ENCODE measurements at places on chromosomes 6 and 20.

- DNase-seq, result no peak
Measured at GRCh38 chr6:84748376-84748775, 16.0 kb downstream of the TBX18 start.

DNA sequence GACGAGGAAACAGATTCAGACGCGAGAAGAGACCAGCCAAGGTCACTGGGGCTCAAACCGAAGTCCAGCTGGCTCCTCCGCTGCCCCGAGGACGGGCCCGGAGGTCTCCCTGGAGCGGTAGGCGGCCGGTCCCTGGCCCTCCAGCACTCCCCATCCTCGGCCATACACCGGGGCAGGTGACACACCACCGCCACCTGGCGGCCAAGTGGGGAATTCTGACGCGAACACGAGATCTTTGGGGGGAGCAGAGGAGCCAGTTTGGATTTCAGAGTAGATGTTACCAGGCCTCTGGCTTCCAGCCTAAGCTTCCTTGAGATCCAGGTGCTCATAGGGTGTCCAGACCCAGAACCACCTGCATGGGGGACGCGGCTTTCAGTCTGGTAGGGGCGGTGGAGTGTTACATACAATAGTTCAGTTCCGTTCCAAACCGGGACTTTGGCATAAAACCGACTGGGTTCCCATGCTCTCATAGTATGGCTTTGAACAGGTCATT is 16.1 kb downstream of the BPIFB1 start:
- peak; percentile 66 for DNase-seq

DNA sequence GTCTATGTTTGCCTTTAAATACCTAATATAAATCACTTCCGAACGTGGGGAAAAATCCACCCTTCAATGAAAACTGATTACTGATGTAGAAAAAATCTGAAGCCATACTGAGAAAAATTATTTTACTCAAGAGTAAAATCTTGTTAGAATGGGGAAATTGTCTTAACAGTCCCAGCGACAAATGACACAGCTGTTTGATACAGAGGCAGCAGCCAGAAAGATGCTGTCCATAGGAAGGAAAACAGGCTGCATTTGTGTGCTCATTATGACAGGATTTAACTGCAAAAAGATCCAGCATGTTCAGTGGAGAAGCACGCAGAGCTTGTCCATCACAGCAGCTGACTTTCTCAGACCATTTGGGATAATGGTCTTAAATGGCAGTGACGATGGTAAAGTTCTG is 443.0 kb downstream of the TFAP2B start:
- DNase-seq, result no peak

DNA sequence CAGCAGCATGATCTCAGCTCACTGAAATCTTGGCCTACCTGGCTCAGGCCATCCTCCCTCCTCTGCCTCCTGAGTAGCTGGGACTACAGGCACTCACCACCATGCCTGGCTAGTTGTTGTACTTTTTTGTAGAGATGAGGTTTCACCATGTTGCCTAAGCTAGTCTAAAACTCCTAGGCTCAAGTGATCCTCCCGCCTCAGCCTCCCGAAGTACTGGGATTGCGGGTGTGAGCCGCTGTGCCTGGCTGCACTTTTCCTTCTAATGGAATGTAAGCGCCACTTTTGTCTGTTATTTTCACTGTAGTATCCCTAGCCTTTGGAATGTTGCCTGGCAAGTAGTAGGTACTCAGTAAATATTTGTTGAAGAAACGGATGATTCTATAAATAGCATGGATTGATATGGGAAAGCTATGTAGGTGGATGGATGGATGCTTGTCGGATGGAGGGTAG is 10.4 kb upstream of the TRIB3 start:
- DNase-seq, result no peak

DNA sequence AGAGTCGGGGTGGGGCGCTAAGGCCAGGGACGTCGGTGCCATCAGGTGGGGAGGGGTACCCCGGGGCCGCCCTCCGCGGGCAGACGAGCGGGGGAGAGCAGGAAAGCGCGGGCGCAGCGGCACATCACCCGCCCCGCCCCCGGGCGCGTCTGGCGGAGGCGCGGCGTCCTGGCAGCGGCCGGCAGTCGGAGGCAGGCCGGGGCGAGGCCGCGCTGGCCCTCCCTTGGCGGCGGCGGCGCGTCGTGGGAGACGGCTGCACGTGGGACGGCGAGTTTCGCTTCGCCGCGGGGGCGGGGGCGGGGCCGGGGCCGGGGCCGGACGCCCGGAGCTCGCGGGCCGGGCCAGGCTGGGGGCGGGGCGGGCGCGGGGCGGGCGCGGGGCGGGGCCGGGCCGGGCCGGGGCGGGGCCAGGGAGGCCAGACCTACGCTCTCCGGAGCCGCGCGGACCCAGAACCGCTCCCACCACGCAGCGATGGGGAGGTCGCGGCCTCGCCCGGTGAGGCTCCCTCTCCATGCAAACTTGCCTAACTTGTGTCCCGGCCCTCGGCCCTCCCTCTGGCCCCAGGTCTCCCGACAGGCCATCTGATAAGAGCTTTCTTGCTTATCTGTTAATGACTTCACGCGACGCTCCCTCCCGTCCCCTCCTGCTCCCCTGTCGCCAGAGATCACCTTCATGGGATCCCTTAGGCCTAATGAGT is 12.5 kb downstream of the ITPR3 start:
- peak; percentile 38 for DNase-seq

DNA sequence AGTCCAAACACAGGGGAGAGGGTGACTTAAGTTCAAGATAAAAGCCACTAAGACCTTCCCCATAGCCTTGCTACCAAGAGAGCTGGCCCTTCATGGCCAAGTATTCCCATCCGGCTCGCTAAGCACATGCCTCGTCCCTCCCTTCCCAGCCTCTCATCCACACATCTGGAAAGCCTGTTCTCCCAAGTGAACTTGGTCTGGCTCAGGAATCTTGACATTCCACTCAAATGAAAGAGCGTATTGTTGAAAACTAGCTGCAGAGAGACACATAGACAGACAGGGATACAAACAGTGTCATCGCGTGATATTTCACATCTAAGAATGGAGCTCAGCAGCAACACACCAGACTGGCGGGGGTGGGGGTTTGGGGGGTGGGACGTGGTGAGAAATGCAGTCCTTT is 182.8 kb upstream of the FOXQ1 start:
- DNase-seq, result no peak

- no peak for DNase-seq
Measured at GRCh38 chr20:24149175-24149574, 160.6 kb upstream of the GGTLC1 start.

- no peak for DNase-seq
Measured at GRCh38 chr6:166526937-166527336, 59.5 kb downstream of the RAMACL start.

DNA sequence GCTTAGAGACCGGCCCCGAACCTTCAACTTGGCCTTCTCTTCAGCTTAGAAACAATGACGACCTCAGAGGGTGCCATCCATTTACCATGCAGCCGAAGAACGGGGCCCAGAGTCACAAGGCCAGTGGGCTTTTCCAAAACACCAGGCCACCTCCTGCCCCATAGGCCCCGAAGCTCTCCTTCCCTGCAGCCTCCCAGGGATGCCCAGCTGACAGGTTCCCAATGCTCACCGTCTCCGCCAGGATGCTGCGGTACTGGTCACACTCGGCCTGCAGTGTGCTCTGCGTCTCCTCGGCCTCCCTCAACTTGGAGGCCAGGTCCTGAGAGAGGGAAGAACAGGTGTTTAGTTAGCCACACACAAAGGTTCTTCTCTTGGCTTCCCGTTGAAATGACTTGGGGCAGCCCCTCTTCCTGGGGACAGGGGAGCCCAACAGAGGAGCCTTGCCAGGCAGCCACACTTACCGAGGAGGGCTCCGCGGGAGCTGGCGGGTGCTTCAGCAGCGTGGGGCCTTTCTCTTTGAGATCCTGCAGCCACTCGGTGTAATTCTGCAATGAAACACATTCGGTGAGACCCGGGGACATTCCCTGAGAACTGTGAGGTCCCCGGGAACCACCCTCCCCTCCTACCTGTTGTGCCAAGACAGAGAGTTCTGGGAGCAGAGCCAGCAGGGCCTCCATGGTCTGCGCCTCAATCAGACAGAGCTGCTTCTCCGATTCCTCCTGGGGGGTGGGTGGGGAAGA is 51.5 kb downstream of the DSTN start:
- no peak for DNase-seq

DNA sequence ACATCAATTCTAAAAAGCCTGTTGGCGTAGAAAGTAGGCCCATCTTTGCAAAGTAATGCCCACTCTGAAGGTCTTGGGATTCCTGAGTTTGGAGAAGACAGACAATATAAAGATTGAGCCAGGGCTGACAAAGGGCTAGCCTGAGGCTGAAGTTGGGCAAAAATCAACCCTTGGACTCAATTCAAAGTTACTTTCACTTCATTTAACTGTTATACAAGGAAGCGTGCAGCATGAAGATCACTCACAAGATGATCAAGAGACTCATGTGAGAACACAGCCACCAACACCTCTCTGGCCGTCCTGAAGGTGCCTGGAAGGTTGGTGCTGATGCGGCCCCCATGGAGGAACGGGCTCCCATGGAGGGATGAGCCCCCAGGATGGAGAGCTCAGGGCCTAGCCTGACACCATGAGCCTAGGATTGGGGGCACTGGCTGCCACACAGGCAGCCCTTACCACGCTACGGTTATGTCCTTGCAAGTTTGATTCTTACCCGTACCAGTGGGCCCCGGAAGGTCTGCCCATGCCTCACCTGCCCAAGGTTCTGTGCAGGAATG is 26.6 kb downstream of the FOXC1 start:
- DNase-seq, result no peak

DNA sequence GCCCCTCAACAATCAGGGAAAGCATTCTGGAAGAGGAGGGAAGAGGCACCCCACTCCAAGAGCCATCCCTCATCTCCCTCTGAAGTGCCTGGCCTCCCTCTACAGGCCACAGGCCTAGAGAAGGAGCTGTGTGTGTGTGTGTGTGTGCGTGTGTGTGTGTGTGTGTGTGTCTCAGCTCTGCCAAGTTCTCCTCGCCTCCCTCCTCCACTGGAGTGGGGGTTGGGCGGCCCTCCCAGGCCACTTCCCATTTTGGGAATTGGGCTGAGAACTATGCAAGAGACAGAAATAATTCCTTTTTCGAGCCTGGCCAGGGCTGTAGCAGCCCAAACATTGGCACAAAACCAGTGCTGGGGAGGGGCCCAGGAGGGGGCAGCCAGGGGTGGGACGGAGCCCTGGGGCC is 35.7 kb downstream of the KCNB1 start:
- no peak for DNase-seq

- DNase-seq, result no peak
Measured at GRCh38 chr20:5973172-5973571, 22.7 kb downstream of the MCM8 start.

GRCh38 chr6:13915561-13916229 is 9.1 kb upstream of the RNF182 start:
- no peak for DNase-seq

DNA sequence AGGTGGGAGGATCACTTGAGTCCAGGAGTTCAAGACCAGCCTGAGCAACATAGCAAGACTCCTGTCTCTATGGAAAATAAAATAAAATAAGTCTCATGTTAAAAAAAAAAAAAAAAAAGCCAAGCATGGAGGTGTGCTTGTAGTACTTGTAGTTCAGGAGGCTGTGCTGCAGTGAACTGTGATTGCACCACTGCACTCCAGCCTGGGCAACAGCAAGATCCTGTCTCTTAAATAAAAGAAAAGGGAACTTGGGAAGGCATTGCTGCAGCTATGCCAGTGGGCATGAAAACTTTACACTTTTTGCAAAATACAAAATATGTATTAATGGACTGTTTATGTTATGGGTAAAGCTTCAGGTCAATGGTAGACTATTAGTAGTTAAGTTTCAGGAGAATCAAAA is 37.5 kb upstream of the REV3L start:
- no peak for DNase-seq

- DNase-seq, result peak; percentile 42
Measured at GRCh38 chr6:2952557-2953095, 18.7 kb downstream of the SERPINB6 start.

DNA sequence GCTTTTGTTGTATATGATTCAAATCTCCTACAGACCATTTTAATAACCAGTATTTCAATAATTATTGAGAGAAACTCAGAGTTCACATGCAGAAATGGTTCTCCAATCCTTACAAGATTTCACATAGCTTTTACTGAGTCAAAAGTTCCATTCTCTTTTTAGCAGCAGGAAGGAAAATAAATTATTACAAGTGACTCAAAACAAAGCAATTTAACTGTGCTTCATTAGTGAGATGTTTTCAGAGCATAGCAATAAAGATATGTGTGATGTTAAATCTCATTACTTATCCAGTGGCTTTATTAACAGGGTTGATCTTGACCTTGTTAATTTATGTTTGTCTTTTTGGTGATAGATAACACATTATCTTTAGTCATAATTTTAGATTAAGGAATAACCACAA is 22.0 kb downstream of the KIF13A start:
- no peak for DNase-seq

DNA sequence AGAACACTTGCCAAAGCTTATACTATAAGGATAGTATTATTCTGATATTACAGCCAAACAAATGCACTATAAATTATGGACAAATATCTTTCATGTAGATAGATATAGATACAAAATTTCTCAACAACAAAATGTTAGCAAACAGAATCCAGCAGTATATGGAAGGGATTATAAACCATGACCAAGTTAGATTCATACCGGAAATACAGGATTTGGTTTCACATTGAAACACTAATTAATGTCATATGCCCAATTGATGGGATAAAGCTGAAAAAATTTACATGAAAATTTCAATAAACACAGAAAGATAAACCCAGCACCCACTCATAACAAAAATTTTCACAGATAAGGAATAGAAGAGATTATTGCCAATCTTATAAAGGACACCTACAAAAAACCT is 770.3 kb upstream of the SLC35B3 start:
- no peak for DNase-seq

DNA sequence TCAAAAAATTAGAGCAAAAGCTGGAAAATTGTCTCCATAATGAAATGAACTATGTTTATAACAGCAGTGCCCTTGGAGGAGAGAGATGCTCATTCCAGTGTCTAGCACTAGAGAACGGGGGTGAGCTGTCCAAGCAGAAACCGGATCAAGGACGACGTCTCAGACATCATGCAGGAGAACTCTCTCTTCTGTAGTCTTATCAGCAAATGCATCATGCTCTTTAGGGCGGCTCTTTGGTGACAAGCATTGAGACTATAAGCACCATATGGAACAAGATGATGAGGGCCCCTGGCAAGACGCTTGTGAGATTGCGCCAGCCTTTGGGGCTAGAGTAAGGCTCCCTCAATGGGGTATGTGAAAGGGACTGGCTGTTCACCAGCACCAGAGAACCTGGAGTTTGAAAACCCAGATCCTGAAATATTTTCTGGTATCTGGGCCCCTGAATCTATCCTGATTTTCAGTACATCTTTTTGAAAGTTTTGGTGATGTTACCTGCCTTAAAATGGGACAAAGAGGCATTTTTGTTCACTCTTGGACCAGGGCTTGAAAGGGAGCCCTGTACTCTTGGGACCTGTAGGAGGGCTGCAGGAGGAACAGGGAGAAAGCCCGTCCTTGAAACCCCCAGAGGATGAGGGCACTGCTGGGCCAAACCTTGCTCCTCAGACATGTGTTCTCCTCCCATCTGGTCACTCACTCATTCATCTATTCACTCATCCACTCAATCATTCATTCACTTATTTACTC is 127.6 kb downstream of the TTLL2 start:
- DNase-seq, result no peak

GRCh38 chr20:36836591-36837269 is 39.2 kb upstream of the TLDC2 start:
- DNase-seq, result peak; percentile 18

Data from NCI-H1105 treated with DMSO at 0.1 percent for 48 hours (cell line).